Activated CD4-positive, alpha-beta memory T cell treated with anti-CD3 and anti-CD28 coated beads for 36 hours (primary cell): ENCODE measurements at places on chromosomes 5 and 9. TPM values are rescaled to one million over a fixed set of nuclear protein-coding genes. Genes with fewer than 3 reads are reported as not detected.

The TAF11L2 gene
- total RNA-seq: not detected

The PCDHAC2 gene
- total RNA-seq: not detected

DNA sequence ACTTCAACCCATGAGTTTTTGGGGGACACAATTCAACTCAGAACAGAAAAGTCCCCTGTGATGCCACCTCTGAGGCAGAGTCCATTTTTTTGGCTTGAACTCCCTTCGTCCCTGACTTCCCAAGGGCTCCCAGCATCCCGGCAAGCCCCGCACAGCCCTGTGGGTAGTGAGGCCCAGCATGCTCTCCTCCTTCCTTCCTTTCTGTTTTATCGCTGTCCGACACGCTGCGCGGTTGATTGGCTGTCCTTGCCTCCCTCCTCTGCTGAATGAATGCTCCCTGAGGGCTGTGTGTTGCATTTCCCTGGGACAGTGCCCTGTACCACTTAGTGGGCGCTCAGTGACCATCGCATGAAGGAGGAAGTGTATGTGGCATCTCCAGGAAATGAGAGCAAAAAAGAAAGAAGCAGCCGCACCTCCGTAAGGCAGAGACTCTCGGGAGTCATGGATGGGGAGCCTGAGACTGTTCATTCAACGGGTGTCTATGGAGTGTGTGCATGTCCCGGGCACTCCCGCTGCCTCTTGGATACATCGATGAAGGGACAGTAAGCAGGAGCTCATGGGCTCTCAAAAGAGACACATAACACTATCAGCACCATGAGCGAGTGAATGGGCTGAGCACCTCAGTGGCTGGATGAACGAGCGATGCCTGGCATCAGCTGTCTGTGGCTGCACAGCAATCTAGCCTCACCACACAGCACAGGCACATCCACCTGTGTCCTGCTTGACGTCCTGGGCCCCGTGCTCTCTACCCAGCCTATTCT, 10.1 kb upstream of the IRX4 start:
- DNase-seq: no peak

GRCh38 chr9:3931996-3932906, 367.6 kb downstream of the GLIS3 start:
- no peak for DNase-seq

DNA sequence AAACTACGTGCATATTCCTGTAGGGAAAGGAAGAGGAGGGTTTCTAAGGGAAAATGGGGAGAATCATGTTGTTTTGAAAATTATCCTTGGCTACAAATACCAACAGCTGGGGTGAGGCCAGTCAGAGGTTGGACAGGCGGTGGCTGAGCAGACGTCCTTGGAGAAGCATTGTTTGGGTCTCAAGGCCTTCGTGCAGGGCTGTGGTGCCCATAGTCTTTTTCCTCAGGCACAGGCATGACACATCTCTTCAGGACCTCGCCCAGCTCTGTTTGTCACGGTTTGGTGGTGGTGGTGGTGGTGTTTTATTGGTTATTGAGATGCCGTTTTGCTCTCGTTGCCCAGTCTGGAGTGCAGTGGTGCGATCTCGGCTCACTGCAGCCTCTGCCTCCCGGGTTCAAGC, 27.8 kb upstream of the EGFL7 start:
- DNase-seq: no peak

DNA sequence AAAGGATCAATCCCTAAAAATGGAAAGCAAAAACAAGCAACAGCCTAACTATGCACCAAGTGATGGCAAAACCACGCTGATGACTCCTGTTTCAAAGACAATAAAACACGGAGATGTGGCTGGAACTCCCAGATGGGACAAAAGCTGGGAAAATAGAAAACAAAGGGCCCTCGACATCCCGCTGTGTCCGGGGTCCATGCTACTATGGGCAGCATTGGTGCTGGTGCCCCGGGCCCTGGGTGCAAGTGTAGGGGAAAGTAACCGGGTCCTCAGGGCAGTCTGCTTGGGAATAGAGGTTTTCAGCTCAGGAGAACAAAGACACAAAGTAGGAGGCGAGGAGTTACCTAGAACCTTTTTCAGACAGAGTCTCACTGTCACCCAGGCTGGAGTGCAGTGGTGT, 46.1 kb downstream of the MRPL36 start:
- no peak for DNase-seq

DNA sequence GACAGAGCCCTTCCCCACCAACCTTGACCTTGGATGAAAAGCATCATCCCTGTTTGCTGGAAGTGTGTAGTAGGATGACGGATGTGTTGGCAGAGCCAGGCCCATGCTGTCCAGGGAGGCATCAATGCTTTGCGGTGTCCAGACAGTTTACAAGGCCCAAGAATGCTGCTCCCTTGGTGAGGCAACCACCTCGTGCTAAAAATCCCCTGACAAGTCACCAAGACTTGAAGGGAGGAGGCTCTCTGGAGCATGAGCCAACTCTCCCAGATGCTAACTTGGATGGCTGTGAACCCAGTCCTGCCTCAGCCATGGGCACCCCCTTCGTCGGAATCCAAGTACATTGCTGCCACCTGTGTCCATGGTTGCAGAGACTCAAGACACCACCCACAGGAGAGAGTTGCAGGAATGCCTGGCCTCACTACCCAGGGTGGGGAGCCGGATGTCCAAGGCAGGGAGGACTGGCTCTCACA, 9.5 kb upstream of the NKD2 start:
- DNase-seq: peak; percentile 4

DNA sequence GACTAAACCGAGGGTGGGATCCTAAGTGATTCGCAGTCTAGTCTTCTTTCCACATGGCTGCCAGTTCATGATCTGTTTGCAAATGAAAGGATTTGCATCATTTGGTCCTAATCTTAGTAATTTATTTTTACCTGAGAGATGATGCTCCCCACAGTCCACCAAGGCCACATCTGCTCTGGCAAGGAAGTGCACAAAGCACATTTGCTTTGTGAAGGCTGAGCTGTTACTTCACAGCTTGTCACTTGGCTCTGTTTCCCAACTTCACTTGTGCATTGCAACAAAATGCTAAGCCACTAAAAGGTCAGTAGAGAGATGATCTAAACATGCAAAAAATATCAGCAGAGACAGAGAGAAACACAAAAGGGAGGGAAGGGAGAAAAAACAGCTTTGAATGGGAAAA, 128.5 kb upstream of the VLDLR start:
- DNase-seq: no peak

GRCh38 chr5:82374637-82375036, 96.5 kb upstream of the RPS23 start:
- no peak for DNase-seq
